HFFc6 (cell line): ENCODE measurements at places on chromosomes 5 and 9.
A peak's percentile ranks its signal among the peaks of the same experiment; 100 is the strongest.

- DNase-seq: no peak
Measured at GRCh38 chr9:114742947-114743346, 61.0 kb upstream of the TEX48 start.

GRCh38 chr9:74245866-74246497, 251.2 kb upstream of the RORB start:
- DNase-seq: no peak

DNA sequence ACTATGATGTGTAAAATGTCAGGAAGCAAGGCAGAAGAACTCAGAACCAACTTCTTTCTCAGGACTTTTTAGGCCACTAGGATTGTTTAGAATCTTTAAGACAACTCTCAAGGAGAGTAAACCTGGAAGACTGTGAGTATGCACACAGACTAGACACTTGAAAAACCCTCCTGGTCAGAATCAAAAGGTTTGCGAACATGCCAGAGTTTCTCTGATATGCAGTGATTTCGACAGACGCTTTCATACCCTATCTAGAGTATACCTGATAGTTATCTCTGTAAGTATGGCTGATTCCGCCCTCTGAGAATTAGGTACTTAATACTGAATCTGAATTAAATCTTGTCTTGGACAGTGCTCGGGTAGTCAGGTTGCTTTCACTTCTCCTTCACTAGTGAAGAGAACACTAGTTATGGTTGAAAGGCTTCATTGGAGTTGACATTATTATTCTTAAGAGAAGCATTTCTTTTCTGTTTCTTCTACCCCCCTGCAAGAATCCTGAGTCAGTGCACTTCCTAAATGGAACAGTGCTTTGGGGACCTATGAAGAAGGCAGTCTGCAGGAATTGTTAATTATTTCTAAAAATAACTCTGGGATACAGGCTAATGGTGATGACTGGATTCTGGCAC, 158.1 kb downstream of the HACD4 start:
- peak; percentile 23 for DNase-seq

- peak; percentile 94 for DNase-seq
Measured at GRCh38 chr9:136545965-136546696, at the start of gene NOTCH1. TSS of gene NOTCH1 (minus strand) at chr9:136546048. CDS start at chr9:136545786, 262 bp downstream.

- DNase-seq: peak; percentile 14
Measured at GRCh38 chr9:111661802-111662521, 557 bp downstream of the GNG10 start.

DNA sequence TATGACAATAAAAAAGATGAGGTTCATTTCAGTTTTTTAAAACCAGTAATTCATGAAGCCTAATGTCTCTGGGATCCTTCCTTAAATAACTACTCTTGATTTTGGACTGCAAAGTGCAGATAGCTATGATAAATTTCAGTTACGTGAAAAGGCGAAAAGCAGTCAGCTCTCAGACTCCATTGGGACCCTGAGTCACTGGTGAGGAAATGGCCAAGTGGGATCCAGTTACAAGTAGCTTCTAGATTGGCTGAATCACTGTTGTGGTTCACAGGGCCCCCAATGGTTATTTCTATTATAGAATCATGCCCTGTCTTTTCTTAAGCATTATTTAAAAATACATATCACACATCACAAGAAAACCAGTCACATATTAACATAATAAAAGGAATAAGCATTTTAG, 31.1 kb upstream of the PPP3R2 start:
- no peak for DNase-seq

- DNase-seq: peak; percentile 15
Measured at GRCh38 chr9:130290291-130291181, 25.0 kb downstream of the HMCN2 start.

DNA sequence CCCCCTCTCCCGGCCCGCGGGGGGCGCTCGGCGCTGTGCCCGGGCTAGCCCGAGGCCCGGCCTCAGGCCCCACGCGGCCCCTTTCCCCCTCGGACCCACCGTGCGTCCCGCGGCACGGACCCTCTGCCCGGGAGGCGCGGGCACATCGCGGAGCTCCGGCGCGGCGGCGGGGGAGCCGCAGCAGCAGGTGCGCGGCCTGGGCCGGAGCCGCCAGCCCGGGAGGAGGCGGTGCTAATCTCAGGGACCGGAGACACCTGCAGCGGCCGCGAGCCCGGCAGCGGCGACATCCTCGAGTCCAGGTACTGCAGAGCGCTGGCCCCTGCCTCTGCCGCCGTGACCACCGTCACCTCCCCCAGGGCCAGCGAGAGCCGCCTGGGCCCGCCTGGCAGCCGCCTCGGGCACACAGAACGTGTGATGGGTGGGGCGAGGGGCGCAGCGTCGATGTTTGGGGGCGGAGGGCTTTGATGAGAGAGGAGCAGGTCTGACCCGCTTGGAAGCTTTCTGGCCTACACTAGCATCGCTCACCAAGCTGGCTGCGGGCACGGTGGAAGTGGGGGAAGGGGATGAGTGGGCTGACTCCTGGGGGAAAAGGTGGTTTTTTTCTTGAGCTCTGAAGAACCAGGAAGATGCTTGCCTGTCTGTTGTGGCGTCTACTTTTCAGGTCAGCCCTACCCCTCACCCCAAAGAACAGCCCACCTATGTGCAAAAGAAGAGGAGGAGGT, 524 bp downstream of the CYFIP2 start:
- no peak for DNase-seq

DNA sequence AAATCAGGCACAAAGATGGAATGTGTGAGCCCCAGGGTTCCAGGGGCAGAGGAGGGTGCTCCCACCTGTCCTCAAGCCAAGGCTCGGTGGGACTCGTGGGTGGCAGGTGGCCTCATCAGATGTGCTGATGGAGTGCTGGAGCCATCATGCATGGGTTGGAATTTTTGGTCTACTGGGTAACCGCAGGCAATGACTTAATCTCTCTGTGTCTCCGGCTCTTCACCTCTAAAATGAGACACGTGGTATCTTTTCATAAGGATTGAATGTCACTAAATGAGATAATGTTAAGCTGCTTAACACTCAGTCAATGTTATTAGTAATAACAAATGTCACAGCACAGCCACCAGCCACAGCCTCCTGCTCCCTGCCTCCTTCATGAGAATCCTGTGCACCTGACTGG, 245.5 kb downstream of the HSPA4 start:
- DNase-seq: no peak

GRCh38 chr9:129933185-129934040, 98.2 kb downstream of the USP20 start:
- peak; percentile 17 for DNase-seq

DNA sequence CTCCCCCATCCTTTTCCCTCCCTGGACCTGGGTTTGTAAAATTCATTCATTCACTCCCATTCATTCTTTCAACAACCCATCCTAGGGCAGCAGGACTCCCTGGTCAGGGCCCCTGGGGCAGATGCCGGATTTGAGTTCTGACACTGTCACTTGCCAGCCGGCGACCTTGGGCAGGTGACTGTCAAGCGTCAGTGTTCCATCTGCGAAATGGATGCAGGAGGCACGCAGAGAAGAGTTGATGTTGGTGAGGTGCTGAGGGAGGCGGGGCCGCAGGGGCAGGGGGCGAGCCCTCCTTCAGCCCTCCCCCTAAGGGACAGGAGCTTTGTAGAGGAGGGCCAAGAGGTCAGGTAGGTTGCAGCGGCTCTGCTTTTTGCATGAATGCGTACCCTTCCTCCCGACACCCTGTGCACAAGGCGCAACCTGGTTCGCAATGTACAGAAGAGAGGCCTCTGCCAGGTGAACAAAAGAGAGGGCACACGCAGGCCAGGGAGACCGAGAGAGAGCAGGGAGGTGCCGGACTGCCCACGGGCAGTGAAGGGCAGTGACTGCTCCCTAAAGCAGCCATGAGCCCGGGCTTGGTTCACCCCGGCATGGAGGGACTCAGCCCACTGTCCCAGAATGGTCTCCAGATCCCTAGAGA, 128.1 kb downstream of the BARX1 start:
- DNase-seq: no peak

DNA sequence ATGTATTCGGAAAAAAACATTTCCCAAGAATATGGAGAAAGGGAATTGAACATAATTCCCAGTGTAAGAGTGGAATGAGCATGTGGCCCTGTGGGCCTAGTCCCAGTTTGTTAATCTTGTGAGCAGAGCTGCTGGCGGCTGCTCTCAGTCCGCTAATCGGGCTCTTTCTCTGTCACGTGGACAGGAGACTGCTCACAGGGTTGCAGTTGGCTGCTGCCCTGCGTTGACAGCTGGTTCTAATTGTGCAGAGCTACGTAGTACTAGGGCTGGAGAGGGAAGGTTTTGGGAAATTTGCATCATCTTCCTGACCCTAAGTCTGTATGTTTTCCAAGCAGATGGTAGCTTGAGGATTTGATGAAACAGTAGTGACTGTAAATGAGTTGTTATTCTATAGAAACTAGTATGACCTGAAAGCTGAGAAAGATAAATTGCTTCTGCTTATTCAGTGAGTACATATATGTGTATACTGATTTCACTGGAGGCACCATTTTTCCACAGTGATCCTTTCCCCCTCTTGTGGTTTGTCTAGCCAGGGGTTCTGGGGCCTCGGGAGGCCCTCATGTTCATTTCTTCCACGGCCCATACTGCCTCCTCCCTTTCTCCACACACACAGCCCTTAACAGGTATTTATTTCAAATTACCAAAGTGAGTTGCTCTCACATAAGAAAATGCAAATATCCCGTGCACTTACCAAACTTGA, 100.6 kb downstream of the ANGPTL2 start:
- peak; percentile 90 for DNase-seq
